Activated T-helper 1 cell treated with anti-CD3 and anti-CD28 coated beads, Interleukin-2, amount 50 U/mL, for 16 hours (primary cell): ENCODE measurements at places on chromosomes 2 and 18.

GRCh38 chr2:56940054-56940453, 756.3 kb downstream of the CCDC85A start:
- DNase-seq: no peak

- no peak for DNase-seq
Observed at GRCh38 chr2:49165662-49166061, 11.3 kb upstream of the FSHR start.

GRCh38 chr18:48194591-48195181, 214.5 kb downstream of the ZBTB7C start:
- no peak for DNase-seq

- no peak for DNase-seq
Observed at GRCh38 chr2:157677941-157678340, 49.3 kb upstream of the ACVR1C start.

GRCh38 chr2:120578576-120579352, 156.9 kb upstream of the GLI2 start:
- no peak for DNase-seq
